ENCODE measurements at places on chromosomes 3 and 15.

GRCh38 chr15:88982946-88983342, 69.8 kb upstream of the MFGE8 start:
- no peak for DNase-seq

GRCh38 chr3:16715281-16715680, 110.1 kb upstream of the DAZL start:
- no peak for DNase-seq

- DNase-seq = no peak
These were observed 493.9 kb downstream of the ZIC1 start for GRCh38 chr3:147903026-147903425.

- DNase-seq = no peak
These were observed 98.6 kb downstream of the TCF12 start for GRCh38 chr15:57017024-57017423.

DNA sequence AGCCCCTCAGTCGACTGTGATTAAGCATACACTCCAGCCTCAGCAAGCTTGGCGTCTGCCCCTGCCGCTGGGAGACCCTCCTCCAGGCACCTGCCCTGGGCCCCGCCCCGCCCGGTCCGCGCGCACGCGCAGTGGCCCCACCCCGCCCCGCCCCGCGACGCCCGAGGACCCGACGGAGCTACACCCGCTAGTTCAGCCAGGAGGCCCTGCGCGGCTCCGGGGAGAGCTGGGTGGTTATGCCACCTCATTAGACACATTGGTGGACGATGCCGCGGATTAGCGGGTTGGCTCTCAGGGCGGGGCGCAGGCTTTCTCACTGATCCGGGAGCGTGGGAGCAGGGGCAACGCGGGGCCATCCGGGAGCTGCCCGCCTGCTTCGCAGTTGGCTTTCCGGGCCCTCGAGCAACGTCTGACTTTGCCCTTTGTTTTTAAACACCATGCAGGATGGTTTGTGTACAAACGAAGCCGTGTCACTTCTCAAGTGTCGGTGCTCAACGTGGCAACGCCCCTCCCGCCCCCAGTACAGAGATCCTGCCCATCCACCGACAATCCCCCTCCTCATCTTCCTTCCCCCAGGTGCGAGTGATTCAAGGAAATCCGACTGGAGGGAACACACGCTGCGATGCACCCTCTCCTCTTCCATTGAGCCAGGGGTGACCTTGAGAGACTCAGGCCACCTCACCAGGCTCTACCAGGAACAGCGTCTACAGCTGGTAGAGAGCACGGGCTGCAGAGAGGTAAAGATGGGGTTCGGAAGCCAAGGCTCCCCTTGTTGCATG, 109.3 kb downstream of the SHQ1 start:
- peak; percentile 48 for DNase-seq

Measured in kidney tubule cell (primary cell).